ENCODE measurements at places on chromosomes 5 and 9. TPM values are rescaled to one million over a fixed set of nuclear protein-coding genes. Genes with fewer than 3 reads are reported as not detected.

- no peak for DNase-seq
These were observed 10.9 kb downstream of the GZMA start for GRCh38 chr5:55113327-55113726.

Gene RAB3C
- 1.2 TPM for total RNA-seq

Gene UBE2R2
- total RNA-seq = 40.8 TPM

Gene BRINP1
- 0.17 TPM for total RNA-seq
